PC-3 (cell line): ENCODE measurements at places on chromosomes 12 and 14. TPM values are rescaled to one million over a fixed set of nuclear protein-coding genes. Genes with fewer than 3 reads are reported as not detected.

AGAP2 gene
- 0.23 and 0.40 TPM in 2 replicates for total RNA-seq

HOXC4 gene
- 1.8 and 2.6 TPM in 2 replicates for total RNA-seq

TCL1B gene
- total RNA-seq: not detected in 2 replicates

BCL11B gene
- 0.73 and 1.7 TPM in 2 replicates for total RNA-seq

GRCh38 chr12:71958056-71958455 is 19.4 kb downstream of the TPH2 start:
- DNase-seq: peak; percentile 29

DNA sequence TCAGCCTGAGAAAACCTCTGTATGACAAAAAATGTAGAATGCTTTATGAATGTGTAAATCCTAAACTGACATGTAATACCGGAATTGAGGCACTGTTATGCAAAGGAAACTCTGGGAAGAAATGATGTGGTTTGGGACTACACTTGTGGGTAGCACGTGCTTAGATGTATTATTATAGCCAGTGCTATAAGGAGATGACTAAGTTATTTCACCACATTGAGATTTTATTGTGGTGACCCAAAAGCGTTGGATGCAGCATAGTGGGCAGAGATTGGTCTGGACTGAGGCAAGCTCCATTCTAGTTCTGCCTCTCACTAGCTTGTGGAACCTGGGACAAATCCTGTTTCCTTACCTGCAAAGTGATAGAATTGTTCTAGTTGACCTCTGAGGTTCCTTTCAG is 172.2 kb downstream of the SNAPC1 start:
- DNase-seq: peak; percentile 98

- no peak for DNase-seq
Measured at GRCh38 chr12:81022531-81022930, 55.3 kb upstream of the ACSS3 start.

DNA sequence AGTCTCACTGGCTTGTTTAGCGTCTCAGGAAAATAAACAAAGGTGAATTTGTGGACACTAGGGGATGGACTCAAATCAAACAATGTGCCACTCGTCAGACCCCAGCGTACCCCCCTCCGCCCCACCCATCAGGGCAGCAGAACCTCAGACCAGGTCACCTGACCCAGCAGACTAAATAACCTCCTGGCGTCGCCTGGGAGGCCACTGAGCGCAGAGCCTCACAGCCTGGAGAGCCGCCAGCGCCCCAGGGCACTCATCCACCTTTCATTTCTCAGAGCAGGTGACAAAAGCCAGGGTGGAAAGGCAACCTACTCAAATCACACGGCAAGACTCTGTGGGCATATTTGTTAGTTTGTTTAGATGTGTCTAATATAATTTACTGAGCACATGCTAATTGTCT is 100.9 kb downstream of the DICER1 start:
- DNase-seq: peak; percentile 8

DNA sequence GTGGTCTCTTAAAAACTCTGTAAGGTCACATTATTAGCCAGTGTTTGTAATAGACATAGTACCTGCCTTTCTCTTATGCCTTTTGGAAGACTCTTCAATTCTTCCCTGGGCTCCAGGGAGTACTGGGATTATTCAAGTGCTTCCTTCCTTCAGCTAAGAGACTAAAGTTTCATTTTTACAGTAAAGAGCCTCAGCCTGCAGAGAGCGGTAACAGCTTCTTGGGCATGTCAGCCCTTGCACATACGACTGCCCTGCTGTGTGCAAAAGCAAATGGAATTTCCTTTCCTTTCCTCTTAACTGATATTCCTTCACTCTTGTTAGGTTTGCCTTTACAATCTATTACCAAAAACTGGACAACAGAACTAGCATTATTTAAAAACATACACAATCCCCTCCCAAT is 32.9 kb upstream of the AMIGO2 start:
- no peak for DNase-seq

GRCh38 chr12:6684609-6685008 is 4.6 kb downstream of the ZNF384 start:
- peak; percentile 27 for DNase-seq

GRCh38 chr12:59393506-59393905 is 202.3 kb upstream of the SLC16A7 start:
- DNase-seq: peak; percentile 58

GRCh38 chr14:90557516-90557915 is 160.7 kb downstream of the CALM1 start:
- no peak for DNase-seq

DNA sequence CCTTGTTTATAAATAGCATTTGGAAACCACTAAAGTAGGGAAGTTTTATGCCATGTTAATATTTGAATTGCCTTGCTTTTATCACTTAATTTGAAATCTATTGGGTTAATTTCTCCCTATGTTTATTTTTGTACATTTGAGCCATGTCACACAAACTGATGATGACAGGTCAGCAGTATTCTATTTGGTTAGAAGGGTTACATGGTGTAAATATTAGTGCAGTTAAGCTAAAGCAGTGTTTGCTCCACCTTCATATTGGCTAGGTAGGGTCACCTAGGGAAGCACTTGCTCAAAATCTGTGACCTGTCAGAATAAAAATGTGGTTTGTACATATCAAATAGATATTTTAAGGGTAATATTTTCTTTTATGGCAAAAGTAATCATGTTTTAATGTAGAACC is 4.4 kb downstream of the RAN start:
- DNase-seq: no peak

DNA sequence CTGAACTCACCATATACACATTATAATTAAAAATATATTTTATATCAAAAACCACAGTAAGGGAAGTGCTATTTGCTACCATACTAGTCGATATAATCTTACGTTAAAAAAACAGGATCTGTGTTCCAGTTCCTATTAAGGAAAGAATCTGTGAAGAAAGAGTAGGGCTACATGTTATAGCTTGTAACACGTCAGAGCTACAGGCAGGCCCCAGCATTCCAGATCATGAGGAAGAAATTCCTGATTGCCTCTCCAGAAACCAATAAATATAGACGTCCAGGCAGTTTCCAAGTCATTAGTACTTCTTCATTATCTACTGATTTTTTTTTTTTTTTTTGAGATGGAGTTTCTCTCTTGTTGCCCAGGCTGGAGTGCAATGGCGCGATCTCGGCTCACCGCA is 20.6 kb downstream of the SGPP1 start:
- DNase-seq: no peak

DNA sequence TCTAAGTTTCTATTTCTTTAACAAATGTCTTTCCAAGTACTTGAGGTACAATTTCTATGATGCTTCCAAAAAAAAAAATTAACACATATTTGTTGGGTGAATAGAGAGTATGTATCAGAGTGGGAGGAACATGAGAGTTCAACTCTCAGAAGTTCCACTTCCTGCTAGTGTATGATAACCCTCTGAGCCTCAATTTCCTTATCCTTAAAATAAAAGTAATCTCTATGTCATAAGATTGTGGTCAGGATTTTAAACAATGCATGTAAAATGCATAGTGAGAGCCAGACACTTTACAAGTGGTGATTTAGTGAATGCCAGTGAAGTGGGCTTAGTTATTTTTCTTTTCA is 270.3 kb upstream of the AMIGO2 start:
- no peak for DNase-seq

- DNase-seq: peak; percentile 76
Measured at GRCh38 chr14:60656686-60657455, 7.6 kb upstream of the SIX1 start.

DNA sequence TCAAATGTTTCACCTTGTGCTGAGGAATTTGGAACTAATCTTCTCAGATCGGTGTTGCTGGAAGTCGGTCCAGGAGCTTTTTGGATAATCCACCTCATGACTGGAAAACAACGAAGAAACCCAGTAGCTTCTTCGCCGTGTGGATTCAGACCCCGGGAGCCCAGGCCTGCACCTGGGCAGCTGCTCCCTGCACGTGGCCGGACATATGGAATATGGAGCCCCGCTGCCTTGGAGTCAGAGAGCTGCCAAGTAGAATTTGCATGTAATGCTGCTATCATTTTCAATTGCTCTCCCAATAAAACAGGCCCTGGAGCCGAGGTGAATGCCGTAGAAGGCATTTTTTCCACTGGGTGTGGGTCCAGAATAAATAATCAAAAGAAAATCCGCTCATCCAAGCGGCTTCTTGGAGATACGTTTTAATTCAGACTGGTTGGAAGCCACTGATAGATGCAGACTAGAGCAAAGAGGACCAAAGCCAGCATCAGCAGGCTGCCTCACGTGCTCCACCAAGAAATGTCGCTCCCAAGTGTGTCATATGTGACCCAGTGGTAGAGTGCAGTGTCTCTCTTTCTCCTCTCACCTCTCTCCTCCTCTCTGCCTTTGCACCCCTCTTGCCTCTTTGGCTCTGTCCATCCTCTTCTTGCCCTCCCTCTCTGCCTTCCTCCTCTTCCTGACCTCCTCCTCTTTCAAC is 115.3 kb downstream of the ZNF664 start:
- DNase-seq: no peak

DNA sequence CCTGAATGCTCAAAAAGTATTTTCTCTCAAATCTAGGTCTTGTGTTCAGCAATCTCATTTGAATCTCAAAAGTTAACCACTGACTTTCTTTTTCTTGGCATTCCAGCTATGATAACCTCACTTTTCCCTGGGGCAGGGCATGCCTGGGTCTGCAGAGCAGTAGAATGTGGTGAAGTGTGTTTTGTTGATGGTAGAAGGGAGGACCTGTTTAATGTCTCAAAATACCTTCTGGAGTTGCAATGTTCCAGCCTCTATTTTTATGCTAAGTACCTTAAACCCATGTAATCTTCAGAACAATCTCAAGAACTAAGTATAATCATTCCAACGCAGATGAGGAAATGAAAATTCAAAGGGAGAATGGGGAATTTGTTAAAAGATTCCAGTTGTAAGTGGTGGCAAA is 82.1 kb upstream of the FUT8 start:
- DNase-seq: no peak

DNA sequence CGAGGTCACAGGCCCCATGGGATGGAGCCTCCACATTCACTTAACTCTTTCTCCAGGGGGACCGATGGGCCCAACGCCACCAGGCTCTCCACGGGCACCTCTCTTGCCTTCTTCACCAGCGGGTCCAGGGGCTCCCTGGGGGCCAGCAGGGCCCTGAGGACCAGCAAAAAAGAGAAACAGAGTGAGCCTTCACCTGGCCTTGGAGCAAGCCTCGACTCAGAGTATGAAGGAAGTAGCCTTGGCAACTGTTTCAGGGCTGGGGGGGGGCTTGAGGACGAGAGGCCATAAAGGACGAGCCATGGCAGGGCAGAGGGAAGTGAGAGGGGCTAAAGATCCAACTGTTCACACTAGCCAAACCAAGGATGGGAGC is 18.0 kb downstream of the COL2A1 start:
- no peak for DNase-seq

GRCh38 chr14:102805371-102805891 is 28.2 kb downstream of the TRAF3 start:
- DNase-seq: peak; percentile 21

DNA sequence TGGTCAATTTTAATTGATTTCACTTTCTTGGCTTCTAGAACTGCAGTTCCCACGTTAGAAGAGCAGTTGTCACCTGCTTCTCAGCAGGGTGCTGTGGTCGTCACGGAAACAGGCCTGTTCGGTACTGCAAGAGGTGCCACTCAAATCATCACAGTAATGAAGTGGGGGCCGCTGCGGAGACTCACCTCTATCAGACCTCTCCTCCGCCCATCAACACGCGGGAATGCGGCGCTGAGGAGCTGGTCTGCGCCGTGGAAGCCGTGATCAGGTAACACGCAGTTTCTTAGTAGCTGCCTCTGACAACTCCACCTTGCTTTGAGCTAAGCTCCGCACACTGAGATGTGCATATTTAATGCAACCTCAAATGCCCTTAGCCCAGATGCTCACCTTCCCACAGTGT is 107.2 kb downstream of the UNC79 start:
- no peak for DNase-seq

DNA sequence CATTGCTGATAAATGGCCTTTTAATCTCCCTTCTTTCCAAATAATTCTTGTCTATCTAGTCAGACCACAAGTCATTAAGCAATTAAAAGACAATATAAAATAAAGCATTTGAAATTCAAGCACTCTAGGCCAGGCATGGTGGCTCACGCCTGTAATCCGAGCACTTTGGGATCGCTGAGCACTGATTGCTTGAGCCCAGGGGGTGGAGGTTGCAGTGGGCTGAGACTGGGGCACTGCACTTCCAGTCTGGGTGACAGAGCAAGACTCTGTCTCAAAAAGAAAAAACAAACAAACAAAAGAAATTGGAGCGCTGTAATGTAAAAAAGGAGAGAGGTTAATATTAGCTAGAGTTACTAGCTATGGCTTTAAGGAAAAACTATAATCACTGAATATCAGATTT is 30.5 kb upstream of the CSRP2 start:
- DNase-seq: no peak

DNA sequence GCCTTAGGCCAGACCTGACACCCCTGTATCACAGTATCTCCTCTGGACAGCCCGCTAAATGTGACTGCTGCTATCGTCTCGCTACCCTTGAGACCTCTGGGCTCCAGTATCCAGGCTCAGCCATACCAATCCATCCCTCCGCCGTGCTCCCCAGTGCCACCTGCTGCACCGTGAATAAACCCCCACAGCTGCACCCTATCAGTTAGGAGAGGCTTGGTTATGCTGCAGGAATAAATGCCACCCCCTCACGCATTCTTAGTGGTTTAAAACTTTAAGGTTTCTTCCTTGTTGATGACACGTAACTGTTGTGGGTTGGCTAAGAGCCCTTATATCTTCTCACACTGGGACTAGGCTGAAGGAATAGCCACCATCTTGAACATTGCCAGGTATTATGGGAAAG is 12.1 kb downstream of the CCDC63 start:
- no peak for DNase-seq

DNA sequence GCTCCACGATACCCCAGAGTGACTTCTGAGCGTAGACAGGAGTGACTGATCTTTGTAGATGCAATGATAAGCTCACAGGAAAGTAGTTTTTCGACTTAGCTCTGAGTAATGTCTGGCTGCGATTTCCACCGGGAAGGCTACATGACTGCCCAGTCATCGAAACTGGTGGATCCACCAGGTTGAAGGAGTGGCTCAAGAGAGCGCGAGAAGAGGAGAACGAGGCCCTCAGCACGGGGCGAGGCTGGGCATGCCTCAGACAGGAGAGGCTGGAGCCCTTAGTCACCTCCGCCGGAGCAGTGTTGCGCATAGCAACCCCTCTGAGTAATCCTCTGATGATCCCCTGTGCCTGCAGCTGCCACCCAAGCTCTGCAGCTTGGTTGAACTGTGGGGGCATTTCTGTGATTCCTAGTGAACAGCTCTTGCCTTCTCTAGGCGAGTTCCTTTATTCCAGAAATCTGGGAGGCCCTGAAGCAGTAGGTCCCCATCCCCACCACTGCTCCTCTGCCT is 25.6 kb downstream of the ELK3 start:
- DNase-seq: peak; percentile 99

DNA sequence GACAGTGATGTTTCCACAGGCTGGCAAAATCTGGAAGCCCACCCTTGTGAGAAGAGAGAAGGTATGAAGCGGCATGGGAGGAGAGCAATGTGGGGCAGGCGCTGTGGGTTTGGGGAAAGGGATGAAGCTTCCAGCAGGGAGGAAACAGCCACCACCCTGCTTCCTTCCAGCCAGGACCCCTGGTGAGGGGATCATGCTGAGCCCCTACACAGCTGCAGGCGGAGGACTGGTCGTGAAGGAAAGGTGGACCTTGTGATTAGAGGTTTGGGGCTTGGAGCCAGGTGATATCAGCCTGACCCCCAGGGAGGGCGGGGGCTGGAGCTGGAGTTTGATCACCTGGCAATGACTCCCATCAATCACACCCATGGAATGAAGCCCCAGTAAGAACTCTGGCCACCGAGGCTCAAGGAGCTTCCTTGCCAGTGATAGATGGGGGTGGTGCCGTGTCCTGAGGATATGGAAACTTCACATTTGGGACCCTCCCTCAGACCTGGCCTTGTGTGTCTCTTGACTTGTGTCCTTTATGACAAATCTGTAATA is 48.6 kb downstream of the RIMBP2 start:
- no peak for DNase-seq

GRCh38 chr12:65962036-65962430 is 137.8 kb downstream of the HMGA2 start:
- DNase-seq: no peak
